ENCODE measurements at places on chromosomes 3 and 15.

DNA sequence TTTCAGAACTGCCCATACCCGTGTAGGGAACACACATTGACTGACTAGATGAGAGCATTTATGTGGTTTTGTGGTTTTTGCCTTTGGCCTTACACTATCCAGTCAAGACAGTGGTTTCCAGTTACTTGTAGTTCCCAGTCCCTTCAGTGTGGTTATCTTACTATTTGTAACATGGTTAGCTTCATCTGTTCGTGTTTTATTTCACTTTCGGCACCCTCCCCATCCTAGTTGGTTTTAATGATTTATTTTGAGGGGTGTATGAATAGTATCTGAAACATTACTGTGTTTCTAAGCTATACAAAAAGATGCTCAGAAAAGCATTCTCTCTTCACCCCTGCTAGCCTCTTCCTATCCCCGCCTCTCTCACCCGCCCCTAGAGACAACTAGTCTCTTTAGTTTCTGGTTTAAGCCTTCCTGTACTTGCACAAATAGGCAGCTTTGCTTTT lies 14.1 kb downstream of the LYSMD4 start:
- no peak for DNase-seq

DNA sequence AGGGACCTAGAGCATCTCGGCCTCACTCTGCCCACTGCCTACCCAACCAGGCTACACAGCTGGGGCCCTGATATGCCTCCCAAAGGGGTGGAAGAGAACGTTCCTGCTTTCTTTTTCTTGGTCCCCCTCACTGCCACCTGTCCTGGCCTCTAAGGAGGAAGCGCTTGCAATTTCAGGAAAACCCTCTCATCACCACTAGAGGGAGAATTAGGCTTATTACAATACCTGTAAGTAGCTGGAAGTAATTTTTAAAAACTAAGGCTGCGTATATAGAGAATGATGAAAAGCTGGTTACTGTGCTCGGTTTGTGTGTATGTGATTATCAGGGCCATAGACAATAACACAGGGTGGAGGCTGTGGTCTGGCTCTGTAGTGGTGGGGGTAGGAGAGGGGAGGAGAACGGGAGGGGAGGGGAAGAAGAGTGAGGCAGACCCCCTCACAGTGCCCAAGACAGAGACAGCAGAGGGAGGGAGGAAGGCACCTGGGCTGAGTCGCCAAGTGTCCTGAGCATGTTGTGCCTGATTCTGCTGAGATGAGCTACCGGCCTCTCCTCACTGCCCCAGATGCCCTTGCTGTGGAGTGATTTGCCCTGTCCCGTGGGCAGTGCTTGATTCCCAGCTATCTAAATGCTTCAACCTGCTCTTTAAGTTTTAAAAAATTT lies 3.3 kb downstream of the GABRG3 start:
- DNase-seq: no peak

- DNase-seq: no peak
Measured at GRCh38 chr3:97952280-97952679, 20.0 kb downstream of the RIOX2 start.

DNA sequence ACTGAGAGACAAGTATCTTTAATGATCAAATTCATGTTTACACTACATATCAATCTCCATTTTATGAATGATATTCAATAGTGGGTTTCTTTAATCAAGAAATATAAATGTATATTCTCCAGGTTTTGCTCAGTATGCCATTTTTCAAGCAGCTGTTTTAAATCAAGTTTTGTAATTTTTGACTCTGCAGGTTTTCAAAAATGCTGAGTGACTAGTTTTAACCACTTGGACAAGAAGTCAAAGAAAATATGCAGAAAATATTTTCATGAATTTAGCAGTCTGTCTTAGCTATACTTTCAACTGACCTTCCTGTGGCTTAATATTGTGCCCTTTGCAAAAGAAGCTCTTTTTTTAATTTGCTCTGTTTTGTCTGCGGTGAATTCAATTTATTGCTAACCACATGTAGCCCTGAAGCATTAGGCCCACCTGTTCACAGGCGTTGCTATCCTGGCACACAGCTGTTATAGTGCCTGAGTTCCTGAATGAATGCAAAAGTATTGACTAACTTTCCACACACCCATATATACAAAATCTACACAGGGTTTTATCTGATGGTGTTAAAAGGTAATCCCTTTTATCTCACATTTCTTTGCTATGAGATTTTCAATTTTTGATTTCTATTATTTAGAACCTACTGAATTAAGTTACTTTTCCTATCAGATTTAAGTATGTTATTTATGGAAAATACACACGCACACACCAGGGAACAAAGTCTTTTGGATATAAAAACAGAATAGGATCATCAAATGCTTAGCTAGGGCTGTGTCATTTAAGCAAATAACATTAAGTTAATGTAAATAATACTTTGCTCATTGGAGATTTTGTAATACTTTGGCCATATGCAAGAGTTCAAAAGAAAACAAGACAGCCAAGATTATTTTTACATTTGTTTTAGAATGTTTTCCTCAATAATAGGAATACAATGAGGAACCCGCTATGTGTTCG lies 1166.1 kb upstream of the GBE1 start:
- DNase-seq: no peak

- DNase-seq: no peak
Measured at GRCh38 chr15:52136442-52136980, 23.9 kb upstream of the BCL2L10 start.

GRCh38 chr3:73727117-73727821 lies 102.5 kb upstream of the PDZRN3 start:
- DNase-seq: no peak

- no peak for DNase-seq
Measured at GRCh38 chr15:57697588-57697987, 8.9 kb upstream of the POLR2M start.

- no peak for DNase-seq
Measured at GRCh38 chr3:183581496-183582155, 26.1 kb upstream of the KLHL6 start.

GRCh38 chr3:130741946-130742610 lies 4.6 kb downstream of the PIK3R4 start:
- DNase-seq: no peak
